ENCODE measurements at places on chromosomes 6 and 20.

GRCh38 chr6:131954775-131955107, 3.6 kb upstream of the CCN2 start:
- H3K36me3 ChIP-seq: no peaks in the 10 kb centered on the region
- peaks cover 8% of the 10 kb centered on the region for H3K27me3 ChIP-seq
- peaks cover 7% of the 10 kb centered on the region for H3K4me1 ChIP-seq
- DNase-seq: no peak
- no peak overlapping the region for H3K27ac ChIP-seq

DNA sequence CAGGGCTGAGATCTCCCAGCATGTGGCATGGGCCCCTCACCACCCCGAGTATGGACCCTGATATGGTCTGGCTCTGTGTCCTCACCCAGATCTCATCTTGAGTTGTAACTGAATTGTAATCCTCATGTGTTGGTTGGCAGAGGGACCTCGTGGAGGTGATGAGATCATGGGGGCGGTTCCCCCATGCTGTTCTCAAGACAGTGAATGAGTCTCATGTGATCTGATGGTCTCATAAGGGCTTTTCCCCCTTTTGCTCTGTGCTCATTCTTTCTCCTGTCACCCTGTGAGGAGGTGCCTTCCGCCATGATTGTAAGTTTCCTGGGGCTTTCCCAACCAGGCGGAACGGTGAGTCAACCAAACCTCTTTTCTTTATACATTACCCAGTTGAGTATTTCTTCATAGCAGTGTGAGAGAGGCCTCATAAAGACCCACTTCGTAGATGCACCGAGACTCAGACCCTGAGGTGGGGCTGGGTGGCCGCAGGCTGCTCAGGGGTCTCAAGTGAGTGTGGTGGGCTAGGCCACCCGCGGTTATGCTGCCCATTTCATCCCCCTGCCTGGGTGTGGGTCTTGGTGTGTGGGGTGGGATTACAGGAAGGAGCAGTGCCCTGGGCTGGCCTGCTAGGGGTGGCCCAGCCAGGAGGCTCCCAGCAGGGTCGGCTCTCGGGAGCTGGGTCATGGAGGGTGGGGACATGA, 26.2 kb upstream of the GATA5 start:
- no peaks in the 10 kb centered on the region for H3K27me3 ChIP-seq
- DNase-seq: no peak
- H3K36me3 ChIP-seq: no peaks in the 10 kb centered on the region

DNA sequence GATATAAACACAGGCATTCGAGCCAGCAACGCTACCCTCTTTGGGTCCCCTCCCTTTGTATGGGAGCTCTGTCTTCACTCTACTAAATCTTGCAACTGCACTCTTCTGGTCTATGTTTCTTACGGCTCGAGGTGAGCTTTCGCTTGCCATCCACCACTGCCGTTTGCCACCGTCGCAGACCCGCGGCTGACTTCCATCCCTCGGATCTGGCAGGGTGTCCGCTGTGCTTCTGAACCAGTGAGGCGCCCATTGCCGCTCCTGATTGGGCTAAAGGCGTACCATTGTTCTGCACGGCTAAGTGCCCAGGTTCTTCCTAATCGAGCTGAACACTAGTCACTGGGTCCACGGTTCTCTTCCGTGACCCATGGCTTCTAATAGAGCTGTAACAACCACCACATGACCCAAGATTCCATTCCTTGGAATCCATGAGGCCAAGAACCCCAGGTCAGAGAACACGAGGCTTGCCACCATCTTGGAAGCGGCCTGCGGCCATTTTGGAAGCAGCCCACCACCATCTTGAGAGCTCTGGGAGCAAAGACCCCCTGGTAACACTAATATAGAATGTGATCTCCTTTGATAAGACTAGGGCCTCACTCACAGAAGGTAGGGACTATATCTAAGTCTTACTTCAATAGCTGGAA, 973 bp downstream of the UBD start:
- peaks cover 12% of the 10 kb centered on the region for H3K27me3 ChIP-seq
- H3K27ac ChIP-seq: no peak overlapping the region
- no peak overlapping the region for H3K4me3 ChIP-seq
- no peak for DNase-seq
- H3K4me1 ChIP-seq: peaks cover 6% of the 10 kb centered on the region

GRCh38 chr6:131917763-131918649, 33.2 kb downstream of the CCN2 start:
- no peaks in the 10 kb centered on the region for H3K27me3 ChIP-seq
- no peaks in the 10 kb centered on the region for H3K4me1 ChIP-seq
- no peak overlapping the region for H3K4me3 ChIP-seq
- H3K36me3 ChIP-seq: no peaks in the 10 kb centered on the region
- no peak for DNase-seq

DNA sequence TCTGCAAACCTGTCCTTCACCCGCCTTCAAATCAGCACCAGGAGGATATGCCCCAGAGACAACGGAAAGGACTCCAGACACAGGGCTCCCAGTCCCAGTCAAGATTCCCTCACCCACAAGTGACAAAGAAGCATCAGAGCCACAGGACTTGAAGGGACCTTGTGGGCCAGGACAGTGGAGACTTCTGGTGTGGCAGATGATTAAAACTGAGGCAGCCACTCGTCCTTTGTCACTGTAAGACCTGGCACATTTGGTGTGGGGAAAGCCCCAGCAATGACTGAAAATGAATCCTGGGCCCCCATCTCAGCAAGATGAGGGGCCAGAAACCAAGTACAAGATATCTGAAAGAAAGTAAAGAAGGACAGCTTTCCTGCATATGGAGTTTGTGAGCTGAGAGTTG, 15.6 kb upstream of the GMPR start:
- H3K4me3 ChIP-seq: no peak overlapping the region
- no peaks in the 10 kb centered on the region for H3K27me3 ChIP-seq
- H3K27ac ChIP-seq: no peak overlapping the region
- DNase-seq: no peak

GRCh38 chr6:155623450-155624178, 168.0 kb upstream of the NOX3 start:
- no peaks in the 10 kb centered on the region for H3K36me3 ChIP-seq
- no peak overlapping the region for H3K27ac ChIP-seq
- no peaks in the 10 kb centered on the region for H3K27me3 ChIP-seq
- DNase-seq: no peak

DNA sequence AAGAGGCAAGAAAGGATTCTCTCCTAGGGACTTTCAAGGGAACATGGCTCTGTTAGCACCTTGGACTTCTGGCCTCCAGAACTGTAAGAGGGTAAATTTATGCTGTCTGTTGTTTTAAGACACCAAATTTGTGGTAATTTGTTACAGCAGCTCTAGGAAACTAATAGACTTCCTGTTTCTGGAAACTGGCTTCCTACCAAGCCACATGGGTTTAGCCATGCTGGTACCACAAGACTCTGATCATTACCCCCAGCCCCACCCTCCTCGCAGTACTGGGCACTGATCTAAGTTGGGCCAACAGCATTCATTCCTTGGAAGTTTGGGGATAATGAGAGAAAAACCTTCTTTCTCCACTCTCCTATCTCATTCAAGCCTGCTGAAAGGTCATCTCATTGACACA, 109.5 kb upstream of the SMLR1 start:
- peaks cover 15% of the 10 kb centered on the region for H3K4me1 ChIP-seq
- no peaks in the 10 kb centered on the region for H3K27me3 ChIP-seq
- DNase-seq: no peak
- no peak overlapping the region for H3K4me3 ChIP-seq

- H3K36me3 ChIP-seq: no peaks in the 10 kb centered on the region
- DNase-seq: no peak
- H3K4me1 ChIP-seq: no peaks in the 10 kb centered on the region
- no peaks in the 10 kb centered on the region for H3K27me3 ChIP-seq
- H3K4me3 ChIP-seq: no peak overlapping the region
- H3K27ac ChIP-seq: no peak overlapping the region
Observed at GRCh38 chr20:25206548-25206947, 11.0 kb downstream of the ENTPD6 start.

GRCh38 chr20:8151372-8151771, 19.3 kb downstream of the PLCB1 start:
- H3K27me3 ChIP-seq: no peaks in the 10 kb centered on the region
- DNase-seq: no peak
- H3K4me1 ChIP-seq: peaks cover 59% of the 10 kb centered on the region
- no peak overlapping the region for H3K4me3 ChIP-seq
- H3K36me3 ChIP-seq: no peaks in the 10 kb centered on the region
- H3K27ac ChIP-seq: no peak overlapping the region

- H3K27me3 ChIP-seq: no peaks in the 10 kb centered on the region
- H3K27ac ChIP-seq: peak overlapping the region; percentile 59
- DNase-seq: no peak
- no peaks in the 10 kb centered on the region for H3K36me3 ChIP-seq
Observed at GRCh38 chr20:64063389-64064144, 569 bp downstream of the TCEA2 start.

DNA sequence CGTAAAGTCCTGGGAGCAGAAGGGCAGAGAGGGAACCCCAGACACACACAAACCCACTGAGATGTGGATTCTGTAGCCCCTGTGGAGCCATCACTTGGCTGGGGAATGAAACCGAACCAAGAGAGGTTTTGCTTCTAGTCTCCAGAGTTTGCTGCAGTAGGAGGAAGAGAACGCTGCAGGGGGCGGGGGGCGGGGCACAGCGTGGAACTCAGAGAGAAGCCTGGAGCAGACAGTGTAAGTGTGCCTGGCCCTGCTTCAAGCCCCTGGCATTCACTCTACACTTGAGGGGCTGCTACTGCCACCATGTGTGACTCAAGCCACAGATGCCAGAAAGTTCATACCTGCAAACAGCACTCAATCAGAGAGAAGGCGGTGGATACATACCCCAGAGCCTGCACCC, 18.9 kb downstream of the GABRR1 start:
- no peak for DNase-seq
- H3K4me3 ChIP-seq: no peak overlapping the region
- H3K27me3 ChIP-seq: no peaks in the 10 kb centered on the region
- no peaks in the 10 kb centered on the region for H3K4me1 ChIP-seq

- DNase-seq: no peak
- no peak overlapping the region for H3K4me3 ChIP-seq
- H3K36me3 ChIP-seq: no peaks in the 10 kb centered on the region
- H3K27me3 ChIP-seq: no peaks in the 10 kb centered on the region
Observed at GRCh38 chr20:44424039-44424495, 51.6 kb upstream of the TTPAL start.

DNA sequence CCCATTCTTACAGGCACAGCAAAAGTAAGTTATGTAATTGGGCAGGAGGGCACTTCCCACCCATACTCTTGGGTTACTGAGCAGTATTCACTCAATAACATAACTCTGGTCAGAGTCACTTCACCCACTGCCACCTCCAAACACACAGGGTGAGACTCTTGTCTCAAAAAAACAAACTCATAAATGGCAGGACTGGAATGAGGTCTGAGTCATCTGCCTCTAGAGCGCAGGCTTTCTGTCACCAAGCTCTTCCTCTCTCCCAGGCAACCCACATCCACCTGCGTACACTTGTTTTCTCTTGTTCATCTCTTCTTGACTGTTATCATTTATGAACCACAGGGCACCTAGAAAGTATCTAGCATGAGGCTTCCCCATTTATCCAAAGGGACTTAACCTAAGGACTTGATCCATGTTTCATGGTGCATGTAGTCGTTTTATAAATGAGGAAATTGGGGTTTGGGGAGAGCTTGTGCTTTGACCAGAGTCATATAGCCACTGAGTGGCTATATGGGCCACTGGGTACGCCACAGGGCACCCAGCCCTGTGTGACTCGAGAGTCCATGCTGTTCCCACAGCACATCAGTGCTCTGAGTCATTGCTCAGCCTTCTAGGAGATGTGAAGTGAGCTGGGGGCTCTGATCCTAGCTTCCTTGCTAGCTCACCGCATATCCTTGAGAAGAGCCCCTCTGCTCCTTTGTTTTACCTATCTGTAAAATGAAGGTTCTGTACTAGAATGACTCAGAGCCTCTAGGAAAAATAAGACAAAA, 22.4 kb downstream of the C20orf173 start:
- DNase-seq: no peak
- H3K4me1 ChIP-seq: peaks cover 13% of the 10 kb centered on the region
- peaks cover 92% of the 10 kb centered on the region for H3K36me3 ChIP-seq
- H3K27ac ChIP-seq: no peak overlapping the region
- H3K27me3 ChIP-seq: no peaks in the 10 kb centered on the region
- no peak overlapping the region for H3K4me3 ChIP-seq

- no peaks in the 10 kb centered on the region for H3K27me3 ChIP-seq
- no peak for DNase-seq
- no peaks in the 10 kb centered on the region for H3K36me3 ChIP-seq
- peaks cover 38% of the 10 kb centered on the region for H3K4me1 ChIP-seq
Observed at GRCh38 chr20:10430704-10431103, 3.3 kb downstream of the MKKS start.

DNA sequence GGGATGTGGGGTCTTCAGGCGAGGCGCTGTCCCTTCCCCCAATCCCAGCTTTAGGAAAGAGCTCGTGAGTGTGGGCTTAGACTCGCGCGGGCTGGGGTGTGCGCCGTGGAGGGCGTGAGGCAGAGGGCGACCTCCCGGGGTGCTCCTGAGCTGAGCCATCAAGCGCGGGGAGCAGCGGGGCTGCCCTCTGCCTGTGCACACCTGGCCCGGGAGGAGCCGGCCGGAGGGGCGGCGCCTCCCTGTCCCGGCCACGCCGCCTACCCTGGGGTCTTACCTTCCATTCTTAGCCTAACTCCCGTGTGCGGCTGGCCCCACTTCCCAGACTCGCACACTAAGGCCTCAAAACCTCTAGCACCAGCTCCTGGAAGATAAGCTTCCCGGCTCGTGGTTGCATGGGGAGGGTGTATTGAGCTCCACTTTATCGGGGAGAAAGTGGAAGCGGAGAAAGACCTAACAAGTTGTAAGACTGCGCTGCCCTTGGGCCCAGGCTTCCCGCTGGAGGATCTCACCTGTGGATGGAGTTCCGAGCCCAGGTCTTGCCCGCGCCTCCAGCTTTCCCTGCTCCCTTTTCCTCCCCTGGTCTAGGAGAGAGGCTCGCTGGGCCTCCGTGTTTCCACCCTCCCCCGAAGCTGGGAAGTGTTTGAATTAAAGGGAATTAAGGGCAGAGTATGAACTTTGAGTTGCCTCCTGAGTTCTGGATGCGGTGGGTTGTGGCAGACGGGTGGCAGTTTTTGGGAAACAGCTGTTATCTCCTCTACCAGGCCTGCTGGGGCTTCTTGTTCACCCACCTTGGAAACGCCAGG, 1.2 kb downstream of the DNMT3B start:
- H3K4me1 ChIP-seq: peaks cover 18% of the 10 kb centered on the region
- no peaks in the 10 kb centered on the region for H3K36me3 ChIP-seq
- no peaks in the 10 kb centered on the region for H3K27me3 ChIP-seq
- DNase-seq: no peak
- no peak overlapping the region for H3K27ac ChIP-seq

GRCh38 chr6:4100655-4101054, 21.7 kb upstream of the FAM217A start:
- no peak overlapping the region for H3K4me3 ChIP-seq
- DNase-seq: no peak
- H3K36me3 ChIP-seq: no peaks in the 10 kb centered on the region
- H3K27ac ChIP-seq: no peak overlapping the region
- no peaks in the 10 kb centered on the region for H3K4me1 ChIP-seq

- DNase-seq: no peak
- no peaks in the 10 kb centered on the region for H3K4me1 ChIP-seq
- H3K27ac ChIP-seq: no peak overlapping the region
- H3K4me3 ChIP-seq: no peak overlapping the region
- H3K27me3 ChIP-seq: no peaks in the 10 kb centered on the region
Observed at GRCh38 chr6:151677404-151677803, 130.1 kb upstream of the ESR1 start.

GRCh38 chr6:46539866-46540265, 48.6 kb upstream of the RCAN2 start:
- H3K4me1 ChIP-seq: no peaks in the 10 kb centered on the region
- H3K27me3 ChIP-seq: no peaks in the 10 kb centered on the region
- no peak overlapping the region for H3K4me3 ChIP-seq
- DNase-seq: no peak
- no peaks in the 10 kb centered on the region for H3K36me3 ChIP-seq
- H3K27ac ChIP-seq: no peak overlapping the region

GRCh38 chr6:121441477-121441876, 6.0 kb downstream of the GJA1 start:
- H3K27me3 ChIP-seq: peaks cover 21% of the 10 kb centered on the region
- H3K4me3 ChIP-seq: no peak overlapping the region
- H3K27ac ChIP-seq: no peak overlapping the region
- no peaks in the 10 kb centered on the region for H3K36me3 ChIP-seq
- DNase-seq: no peak
